ENCODE measurements at places on chromosomes 4 and X.
A peak's percentile ranks its signal among the peaks of the same experiment; 100 is the strongest.

- no peak for DNase-seq
Observed at GRCh38 chrX:41602816-41603345, 85.9 kb upstream of the GPR34 start.

DNA sequence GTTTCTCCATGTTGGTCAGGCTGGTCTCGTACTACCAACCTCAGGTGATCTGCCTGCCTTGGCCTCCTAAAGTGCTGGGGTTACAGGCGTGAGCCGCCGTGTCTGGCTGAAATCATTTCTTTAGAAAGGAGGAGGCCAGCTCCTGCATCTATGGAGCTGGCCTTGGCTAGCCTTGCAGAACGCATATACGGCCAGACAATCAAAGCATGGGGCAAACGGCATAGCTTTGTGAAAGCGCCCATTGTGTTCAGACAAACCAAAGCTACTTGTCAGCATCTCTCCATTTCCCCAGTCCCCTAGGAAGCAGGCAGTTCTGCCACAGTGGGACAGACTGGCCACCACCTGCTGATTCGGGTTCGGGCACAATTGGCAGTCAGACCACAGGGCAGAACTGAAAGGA lies 48.9 kb upstream of the IQSEC2 start:
- DNase-seq, result no peak

GRCh38 chrX:21305799-21306336 lies 68.3 kb upstream of the CNKSR2 start:
- no peak for DNase-seq

DNA sequence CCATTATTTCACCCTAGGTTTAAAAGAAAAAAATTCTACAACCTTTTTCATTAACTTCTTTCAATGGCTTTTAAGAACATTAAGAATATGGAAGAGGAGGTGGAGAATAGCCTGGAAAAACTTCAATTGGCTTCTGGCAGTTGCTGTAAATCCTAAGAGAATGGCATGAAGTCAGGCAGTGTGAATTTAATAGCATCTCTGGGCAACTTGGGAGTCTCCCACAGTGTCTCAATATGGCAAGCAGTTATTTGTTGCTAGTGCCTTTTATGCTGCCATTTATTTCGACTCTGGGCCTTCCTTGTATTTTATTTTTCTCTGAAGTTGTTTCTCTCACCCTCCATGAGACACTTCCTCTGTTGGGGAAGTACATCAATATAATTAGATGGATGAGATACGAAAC lies 322.1 kb downstream of the CBLL2 start:
- no peak for DNase-seq

- DNase-seq, result no peak
Observed at GRCh38 chr4:140154572-140154891, 548 bp upstream of the MAML3 start.

DNA sequence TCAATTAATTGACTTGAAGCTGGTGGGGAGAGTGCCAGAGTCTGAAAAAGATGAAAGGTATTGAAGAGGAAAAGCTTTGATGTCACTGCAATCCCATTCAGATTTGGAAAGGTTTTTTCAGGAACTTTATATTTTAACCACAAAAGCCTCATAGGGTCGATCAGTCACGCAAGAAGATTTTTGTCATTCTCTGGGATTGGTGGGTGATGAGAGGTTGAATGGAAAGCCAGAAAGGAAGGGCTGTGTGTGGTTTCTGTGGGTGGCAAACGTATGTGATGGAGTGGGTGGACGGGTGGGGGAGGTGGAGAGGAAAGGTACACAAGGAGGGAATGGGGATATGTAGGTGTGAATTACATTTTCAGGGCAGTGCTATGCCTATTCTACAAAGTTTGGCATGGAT lies 173.8 kb upstream of the SCML1 start:
- DNase-seq, result no peak

DNA sequence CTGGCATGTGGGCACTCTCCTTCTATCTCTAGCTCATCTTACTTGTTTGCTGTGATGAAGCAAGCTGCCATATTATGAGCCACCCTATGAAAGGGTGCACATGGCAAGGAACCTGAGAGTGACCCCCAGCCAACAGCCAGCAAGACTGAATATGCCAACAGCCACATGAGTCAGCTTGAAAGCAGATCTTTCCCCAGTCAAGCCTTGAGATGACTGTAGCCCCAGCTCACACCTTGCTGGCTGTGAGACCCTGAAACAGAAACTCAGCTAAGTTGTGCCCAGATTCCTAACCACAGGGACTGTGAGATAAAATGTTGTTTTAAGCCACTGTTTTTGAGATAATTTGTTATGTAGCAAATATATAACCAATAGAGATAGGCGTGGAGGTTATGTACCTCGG lies 36.2 kb downstream of the KDM5C start:
- peak; percentile 18 for DNase-seq

DNA sequence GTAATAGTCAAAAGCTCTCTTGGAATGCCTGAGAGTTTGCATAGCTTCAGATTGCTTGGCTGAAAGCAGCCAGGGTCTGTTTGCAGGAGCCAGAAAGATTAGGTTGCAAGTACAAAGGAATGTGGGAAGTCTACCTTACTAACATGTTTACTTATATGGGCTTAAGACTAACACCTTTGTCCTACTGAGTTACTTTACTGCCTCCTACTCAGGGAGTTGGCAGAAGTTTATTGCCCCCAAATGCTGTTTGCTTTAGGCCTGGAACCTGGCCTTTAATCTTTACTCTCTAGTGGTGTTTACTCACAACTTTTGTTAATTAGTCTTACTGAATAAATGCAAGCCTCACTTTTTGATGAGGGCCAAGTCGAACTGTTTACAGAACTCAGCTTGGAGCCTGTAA lies 219.4 kb upstream of the ZC4H2 start:
- no peak for DNase-seq

DNA sequence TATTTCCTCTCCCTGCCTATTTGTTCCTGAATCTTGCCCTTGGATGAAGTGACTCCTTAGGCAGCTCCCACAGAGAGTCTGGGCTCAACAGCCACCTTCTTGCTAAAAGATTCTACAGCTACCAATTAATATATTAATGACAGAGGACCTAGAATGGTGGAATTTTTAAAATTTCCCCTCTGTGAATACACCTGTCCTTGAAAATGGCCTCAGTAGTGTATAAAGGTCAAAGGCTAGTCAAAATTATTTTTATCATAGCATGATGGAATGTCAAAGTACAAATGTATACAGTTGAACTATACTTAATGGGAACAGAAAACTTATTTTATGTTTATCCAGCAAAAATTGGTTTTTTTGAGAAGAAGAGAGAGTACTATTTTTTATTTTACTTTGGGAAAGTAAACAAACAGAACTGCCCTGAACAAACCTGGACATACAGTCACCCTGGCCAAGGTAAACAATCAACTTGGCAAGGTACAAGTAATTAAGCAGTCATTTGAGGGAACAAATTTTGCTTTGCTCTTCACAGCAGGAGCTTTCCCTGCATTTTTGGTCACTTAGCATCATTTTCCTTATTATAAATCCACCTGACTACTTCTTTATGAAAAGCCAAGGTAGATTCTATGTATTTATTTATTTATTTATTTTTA lies 250.8 kb downstream of the INPP4B start:
- no peak for DNase-seq

DNA sequence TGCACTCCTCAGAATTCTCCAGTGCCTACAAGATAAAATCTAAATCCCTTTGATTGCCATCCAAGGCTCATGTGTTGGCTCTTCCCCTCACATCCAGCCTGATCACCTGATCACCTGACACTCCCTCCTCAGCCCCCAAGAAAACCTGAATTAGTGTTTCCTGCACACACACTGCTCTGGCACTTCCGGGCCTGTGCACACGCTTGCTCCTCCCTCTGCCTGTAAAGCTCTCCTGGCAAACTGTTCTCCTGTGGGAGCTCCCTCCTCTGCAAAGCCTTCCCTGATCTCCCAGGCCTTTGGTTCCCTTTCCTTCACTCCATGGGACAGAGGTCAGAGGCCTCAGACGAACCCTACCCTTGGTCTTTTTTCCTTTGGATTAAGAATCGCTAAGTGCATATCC lies 19.9 kb downstream of the PHKA2 start:
- no peak for DNase-seq

GRCh38 chrX:130631011-130631410 lies 229.2 kb downstream of the RBMX2 start:
- no peak for DNase-seq

DNA sequence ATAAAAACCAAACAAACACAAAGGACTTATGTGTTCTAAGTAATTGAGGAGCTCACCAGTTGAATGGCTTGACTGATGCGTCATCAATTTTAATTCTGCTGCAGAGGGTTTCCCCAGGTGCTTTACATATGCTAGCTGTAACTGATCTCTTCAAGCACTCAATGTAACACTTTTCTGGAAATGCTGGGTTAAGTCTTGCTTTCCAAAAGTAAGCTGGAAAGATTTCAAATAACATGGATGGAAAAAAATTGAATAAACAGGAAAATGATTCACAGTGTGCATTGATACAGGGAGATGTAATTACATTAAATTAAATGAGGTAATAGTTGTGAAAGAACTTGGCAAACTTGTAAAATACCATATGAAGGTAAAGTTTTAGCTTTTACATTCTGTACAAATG lies 186.7 kb upstream of the WDFY3 start:
- no peak for DNase-seq

DNA sequence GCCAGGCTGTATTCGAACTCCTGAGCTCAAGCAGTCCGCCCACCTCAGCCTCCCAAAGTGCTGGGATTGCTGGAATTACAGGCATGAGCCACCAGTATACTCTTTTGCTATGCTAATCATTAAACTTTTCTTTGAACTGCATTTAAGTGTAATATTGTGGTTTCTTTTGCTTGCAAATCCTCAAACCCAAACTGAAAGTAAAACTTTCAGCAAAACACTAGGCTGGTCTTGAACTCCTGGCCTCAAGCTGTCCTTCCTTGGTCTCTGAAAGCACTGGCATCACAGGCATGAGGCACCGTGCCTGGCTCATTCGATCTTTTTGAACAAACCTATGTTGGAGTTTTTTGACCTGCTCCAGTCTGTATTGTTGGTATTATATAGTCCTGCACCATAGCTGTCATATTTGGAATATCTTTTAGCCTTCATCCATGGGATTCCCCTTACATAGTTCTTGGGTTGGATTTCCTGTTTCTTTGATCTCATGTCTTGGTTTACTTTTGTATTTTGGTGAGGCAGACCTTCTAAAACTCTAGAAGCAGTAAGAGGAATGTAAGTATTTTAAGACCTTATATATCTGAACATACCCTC lies 34.1 kb downstream of the MOB1B start:
- DNase-seq, result no peak

- no peak for DNase-seq
Observed at GRCh38 chr4:69467797-69468196, 27.9 kb downstream of the UGT2B4 start.

DNA sequence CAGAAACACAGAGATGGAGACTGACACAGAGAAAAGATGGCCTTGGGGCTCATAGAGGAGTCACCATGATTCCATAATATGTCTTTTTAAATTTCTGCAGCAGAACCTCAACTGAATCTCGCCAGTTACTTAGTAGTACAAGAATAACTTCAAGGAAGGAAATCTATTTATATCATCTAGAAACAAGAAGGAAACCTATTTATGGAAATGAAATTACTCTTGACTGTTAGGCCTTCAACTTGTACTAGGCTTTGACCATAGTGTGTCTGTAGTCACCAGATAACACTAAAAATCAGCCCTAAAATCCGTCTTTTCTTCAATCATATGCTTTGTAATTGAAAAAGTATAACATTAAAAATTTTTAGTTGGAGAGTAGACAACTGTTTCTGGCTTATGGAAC lies 740.4 kb downstream of the TRIML1 start:
- DNase-seq, result no peak

DNA sequence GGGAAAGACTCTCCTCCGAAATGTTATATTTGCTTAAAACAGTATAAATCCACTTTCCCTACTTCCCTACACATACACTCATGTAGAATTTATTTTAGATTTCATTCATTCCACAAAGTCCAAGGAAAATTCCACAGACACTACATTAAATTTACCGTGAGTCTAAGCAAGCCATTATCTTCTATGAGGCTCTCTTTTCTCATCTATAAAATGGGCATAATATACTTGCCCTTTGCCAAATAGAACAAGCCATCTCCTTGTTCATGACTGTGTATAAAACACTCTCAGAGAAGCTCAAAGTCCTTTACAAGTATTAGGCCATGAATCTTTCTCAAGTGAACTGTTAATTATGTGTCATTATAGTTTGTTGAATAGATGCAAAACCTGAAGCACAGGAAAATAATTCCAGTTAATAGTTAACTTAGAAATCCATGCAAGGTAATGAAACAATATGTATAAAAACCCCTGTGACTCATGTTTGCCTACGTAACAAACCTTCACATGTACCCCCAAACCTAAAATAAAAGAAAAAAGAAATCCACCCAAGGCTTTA lies 10.7 kb downstream of the TEC start:
- no peak for DNase-seq

DNA sequence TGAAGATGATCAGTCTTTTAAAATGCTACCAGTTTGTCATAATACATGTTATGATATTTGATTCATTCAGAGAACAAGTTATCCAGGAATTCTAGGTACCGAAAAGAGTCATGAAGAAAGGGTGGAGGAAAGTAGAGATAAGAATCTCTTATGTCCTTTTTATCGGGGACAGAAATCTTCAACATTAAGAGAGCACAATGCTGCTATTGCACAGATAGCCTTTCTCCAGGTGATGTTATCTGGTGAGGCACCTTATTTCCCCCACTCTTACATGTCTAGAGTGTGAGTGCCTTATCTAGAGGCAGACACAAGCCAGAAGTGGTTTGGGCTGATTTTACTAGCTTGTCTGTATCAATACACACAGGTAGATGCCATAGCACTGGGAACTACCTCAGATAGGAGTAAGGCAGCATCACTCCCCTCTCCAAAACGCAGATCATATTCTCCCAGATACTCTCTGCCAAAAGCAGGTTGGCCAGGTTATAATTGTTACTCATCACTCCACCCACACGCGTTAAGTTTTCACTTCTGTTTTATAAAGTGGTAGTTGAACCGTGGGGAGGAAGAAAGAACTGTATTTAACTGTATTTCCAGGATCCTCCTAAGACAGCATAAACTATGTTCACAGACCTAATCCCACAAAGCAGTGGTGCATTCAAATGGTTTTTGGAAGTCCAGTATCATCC lies 38.4 kb downstream of the AREG start:
- no peak for DNase-seq

DNA sequence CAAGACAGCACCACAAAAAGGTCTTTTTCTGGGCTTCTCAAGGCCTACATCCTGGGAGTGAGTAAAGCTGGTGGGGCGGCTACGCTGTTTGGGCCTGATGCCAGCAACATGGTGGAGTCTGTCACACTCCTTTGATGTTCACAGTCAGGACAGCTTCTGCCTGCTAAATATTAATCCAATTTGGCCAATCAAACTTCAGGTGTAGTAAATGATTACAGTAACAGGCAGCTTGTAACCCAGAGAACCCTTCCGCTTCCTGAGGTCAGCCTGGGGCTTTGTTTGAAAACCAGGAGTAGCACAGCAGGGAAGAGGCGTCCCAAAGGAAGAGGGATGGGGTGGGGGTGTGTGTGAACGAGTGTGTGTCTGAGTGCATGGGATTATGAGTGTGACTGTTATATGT lies 220.4 kb downstream of the MAML3 start:
- DNase-seq, result no peak
